Stimulated activated CD8-positive, alpha-beta memory T cell treated with anti-CD3 and anti-CD28 coated beads, Interleukin-2, amount 100 ng/mL, for 1 hour (primary cell): ENCODE measurements at places on chromosomes 7 and 10.

DNA sequence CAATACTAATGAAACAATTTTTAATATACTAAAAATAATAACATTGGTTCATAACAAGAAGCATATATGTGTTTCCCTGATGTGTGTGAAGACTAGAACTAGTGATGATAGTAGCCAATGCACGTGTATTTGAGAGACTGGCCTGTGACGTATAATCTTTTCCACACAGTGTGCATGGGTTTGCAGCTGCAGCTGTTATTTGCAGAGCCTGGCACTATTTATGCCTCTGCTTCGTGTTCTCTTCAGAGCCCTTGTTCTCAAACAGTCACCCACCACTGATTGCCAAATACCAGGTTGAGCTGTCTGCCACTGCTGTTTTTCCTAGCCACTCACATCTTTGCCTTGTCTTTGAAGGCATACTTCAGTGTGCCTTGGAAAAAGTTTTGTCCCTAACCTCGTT is 531.7 kb downstream of the ETV1 start:
- no peak for DNase-seq

DNA sequence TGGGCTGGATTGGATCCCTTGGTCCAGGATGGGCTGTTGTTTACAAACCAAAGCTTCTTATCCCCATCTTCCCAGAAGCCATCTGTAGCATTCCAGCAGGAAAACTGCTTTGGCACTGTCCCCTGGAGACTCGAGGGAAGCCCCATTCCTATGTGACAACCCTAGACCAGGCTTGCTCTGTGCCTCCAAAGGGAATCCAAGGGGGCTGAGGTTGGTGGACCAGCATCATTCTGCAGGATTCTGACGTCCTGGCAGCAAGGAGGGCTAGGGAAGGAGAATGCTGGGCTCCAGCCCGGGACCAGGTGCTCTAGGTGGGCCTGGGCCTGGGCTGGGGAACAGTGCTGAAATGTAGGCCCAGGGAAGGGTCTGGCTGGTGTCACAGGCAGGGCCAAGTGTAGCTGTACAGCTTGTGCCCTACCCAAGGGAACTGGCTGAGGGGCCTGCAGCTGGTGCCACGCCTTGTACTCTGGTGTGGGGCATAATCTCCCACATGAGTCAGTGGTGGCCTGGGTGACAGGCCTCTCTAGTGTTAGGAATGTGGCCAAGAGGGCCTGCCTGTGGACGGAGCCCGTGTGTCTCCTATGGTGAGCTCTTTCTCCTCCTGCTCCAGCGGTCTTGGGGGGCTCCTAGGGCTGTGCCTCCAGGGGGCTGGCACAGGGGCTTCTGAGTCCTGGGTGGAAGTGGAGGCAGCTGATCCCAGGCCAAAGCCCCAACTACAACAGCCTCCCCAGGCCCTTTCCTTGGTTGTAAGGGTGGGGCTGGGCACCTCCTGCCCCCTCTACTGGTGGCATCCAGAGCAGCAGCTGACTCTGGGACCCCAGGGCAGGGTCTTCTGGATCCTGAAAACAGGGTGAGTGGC is 25.2 kb downstream of the TRIM8 start:
- DNase-seq, result no peak

DNA sequence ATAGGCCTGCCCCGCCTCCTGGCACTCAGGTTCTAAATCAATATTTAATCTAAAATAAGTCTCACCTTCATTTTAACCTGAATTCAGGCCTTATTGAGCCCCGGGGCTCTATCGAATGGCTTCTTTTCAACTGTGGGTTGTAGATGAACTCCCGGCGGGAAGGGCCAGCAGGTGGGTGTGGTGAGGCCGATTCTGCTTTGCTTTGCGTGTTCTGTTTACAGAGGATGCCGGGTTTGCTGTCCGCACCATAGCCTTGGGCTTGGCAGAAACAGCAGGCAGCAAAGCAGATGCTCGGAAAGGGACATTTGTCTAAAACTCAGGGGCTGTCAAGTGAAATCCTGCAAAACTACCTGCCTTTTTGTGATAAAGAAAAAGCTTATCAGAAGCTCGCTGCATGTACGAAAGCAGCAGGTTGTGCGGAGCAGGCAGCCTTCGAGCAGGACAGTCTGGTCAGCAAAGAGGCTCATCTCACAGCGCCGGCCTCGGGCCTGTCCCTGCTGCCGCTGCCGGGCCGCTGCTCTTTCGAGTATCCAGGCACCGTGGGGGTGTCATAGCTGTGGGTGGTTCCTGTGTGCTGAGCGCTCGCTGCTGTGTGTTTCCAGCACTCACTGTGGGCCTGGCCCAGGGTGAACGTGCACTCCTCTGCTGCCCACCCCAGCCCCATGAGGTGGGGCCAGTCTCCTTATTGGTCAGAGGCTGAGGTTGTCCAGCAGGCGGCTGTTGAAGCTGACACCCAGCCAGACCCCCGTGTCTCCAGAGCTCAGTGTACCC is 434.8 kb upstream of the FOXK1 start:
- DNase-seq, result no peak

DNA sequence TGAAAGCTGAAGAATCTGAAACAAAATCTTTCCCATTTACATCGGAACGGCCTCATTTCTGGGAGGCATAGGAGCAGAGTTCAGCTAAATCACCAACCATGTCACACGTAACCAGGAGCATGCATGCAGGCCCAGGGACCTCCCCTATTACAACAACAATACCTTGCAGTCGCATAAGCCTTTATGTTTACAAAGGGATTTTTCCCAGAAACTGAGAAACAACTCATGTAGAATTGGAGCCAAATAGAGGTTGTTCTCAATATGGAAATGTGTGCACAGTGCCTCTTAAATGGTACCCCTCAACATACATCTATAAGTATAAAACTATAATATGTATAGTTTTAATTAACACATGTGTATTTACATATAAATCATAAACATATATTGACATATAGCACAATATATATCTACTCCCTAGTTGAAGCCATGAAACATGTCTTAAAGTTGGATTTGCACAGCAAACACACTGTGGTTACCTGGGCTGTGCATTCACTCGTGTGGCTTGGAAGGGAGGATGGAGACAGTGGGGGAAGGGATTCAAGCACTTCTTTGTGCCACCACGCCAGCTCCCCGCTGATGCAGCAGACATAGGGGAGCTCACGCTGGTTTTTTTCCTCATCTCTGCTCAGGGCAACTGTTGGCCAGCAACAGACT is 35.0 kb upstream of the DGKI start:
- no peak for DNase-seq

DNA sequence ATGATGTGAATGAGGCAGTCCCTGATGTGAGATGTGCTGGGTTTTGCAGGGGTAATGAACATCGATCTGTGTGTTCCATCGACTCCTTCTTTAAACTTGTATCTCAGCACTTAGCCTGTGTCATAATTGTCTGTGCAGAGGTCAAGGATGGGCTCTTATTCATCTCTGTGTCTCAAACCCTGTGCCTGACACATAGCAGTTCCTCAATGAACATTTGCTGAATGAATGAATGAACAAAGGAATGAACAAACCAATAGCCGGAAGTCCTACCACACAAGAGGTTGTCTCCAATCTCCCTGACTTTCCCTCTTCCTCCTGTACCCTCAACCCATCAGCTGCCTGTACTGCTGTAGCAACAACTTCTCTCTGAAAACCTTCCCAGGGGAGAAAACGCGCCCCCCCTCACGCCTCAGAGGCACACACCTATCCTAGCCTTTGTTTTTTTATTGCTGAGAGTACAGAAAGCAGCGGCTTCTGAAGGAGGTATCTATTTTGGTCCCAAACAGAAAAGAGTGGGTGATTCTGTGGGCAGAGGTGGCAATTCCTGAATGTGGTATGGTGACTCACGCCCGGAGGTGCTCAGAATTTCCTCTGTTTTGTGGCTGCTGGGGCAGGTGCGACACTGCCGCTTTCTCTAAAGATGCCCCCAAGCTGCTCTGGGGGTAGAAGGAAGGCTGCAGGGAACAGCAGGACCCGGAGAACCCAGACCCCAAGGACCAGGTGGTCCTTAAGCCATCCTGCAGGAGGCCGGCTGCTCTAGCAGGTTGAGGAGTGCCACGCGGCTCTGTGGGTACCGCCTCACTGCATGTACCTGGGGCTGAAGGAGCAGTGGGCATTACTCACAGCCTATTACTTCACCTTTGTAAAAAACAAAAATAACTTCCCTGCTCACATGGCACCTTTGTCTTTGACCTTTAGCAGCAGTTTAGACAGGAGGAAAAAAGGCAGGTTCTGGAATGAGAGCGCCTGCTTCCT is 9.6 kb downstream of the IL2RA start:
- DNase-seq, result peak; percentile 65

- DNase-seq, result no peak
These were observed 43.9 kb downstream of the SH3PXD2A start for GRCh38 chr10:103811463-103811862.

DNA sequence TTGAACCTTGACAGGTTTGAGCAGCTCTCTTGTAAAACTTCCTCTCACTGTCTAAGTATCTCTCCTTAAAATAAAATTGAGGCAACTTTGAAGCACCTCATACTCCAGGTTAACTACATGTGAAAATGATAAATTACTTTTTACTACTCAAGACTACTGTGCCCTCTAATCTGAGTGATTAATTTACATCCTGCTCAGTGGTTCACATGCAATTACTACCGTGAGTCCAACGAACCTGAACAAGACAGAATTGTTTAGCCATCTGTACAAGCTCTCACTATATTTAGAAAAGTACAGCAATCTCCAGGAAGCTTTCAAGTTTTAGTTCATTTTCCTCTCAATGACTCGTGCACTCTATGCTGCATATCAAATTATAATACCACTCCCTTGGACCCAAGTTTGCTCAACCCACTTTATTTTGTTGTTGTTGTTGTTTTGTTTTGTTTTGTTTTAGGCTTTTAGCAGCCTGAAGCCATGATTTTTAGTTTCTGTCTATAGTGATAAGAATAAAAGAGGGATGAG is 21.2 kb downstream of the PDE1C start:
- no peak for DNase-seq

- DNase-seq, result no peak
These were observed 55.3 kb downstream of the PTPRE start for GRCh38 chr10:127962205-127962604.

GRCh38 chr10:96497391-96497790 is 16.3 kb downstream of the TLL2 start:
- DNase-seq, result no peak

- DNase-seq, result no peak
These were observed 24.3 kb downstream of the NUP42 start for GRCh38 chr7:23205909-23206767.

GRCh38 chr10:132762267-132762666 is 23.7 kb downstream of the NKX6-2 start:
- DNase-seq, result no peak

- no peak for DNase-seq
These were observed 26.6 kb upstream of the LMTK2 start for GRCh38 chr7:98079891-98080648.

DNA sequence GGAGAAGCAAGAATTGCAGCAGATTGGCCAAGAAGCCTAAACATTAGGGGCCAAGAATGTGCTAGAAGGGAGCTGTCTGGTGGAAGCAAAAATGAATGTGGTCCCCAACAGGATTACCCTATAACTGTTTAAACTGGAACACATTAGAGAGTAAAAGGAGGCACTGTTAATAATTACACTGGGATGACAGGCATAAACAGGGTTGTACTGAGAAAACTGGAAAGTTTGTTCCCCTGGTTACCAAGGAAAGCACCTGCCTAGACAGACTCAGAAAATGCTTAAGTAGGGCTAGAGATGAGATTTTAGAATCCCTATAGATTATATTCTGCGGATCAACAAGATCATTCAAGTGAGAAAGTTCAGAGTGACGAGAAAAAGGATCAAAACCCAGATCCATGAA is 100.8 kb downstream of the CTTNBP2 start:
- no peak for DNase-seq

- DNase-seq, result no peak
These were observed 41.7 kb upstream of the LOXL4 start for GRCh38 chr10:98309366-98310355.

- DNase-seq, result no peak
These were observed 30.9 kb upstream of the LMTK2 start for GRCh38 chr7:98075801-98076200.

- no peak for DNase-seq
These were observed 1.3 kb downstream of the MKI67 start for GRCh38 chr10:128124813-128125403.

GRCh38 chr7:1343551-1343950 is 110.9 kb downstream of the UNCX start:
- no peak for DNase-seq

DNA sequence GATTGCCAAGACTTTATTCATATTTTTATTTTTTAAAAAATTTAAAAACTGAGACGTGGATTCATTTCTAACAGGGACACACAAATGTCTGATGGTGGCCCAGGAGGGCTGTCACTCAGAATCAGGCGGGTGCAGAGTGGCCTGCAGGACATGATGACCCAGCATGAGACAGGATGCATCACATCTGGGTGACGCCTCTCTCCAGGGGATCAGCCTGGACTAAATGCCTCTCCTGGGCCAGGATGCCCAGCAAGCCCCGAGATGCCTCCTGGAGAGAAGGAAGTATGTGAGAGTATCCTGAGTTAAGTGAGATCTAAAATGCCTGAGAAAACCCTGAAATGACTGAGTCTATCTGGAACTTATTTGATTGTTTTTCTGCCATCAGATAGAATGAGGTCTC is 16.9 kb upstream of the MTURN start:
- no peak for DNase-seq

DNA sequence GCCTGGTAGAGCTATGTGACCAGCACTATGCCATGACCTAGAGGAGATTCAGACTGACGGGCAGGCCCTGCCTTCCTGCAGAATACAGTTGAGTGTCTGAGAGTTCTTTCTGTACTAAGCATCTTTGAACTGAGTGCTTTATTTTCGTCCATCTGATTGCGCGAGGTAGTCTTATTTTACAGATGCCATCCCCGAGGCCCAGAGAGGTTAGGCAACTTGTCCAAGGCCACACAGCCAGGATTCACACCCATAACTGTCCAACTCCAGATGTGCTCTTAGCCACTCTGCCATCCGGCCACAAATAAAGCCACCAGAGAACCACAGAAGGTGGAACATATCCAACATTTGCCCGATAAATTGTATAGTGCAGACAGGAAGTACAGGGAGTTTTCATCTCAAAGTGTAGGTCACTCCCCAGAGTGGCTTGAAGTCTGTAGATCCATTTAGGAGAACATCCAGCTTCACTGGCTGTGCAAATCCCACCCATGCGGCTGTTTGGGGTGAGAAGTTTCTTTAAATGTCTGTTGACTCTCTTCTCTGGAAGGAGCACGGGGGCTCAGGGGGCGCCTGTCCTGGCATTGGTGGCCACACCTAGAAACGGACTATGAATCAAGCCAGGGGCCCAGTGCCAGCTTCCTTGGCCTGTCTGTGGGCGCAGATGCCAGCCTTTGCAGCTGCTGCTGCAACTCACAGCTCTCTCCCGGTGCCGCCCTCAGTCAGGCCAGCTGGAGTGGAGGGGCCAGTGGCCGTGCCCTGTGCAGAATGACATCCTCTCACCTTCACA is 11.1 kb downstream of the CHST3 start:
- no peak for DNase-seq

- DNase-seq, result no peak
These were observed 74.7 kb downstream of the VSTM4 start for GRCh38 chr10:49040601-49041000.

GRCh38 chr10:130189608-130190054 is 53.4 kb downstream of the GLRX3 start:
- DNase-seq, result no peak
